ENCODE measurements at places on chromosomes 4 and X.

DNA sequence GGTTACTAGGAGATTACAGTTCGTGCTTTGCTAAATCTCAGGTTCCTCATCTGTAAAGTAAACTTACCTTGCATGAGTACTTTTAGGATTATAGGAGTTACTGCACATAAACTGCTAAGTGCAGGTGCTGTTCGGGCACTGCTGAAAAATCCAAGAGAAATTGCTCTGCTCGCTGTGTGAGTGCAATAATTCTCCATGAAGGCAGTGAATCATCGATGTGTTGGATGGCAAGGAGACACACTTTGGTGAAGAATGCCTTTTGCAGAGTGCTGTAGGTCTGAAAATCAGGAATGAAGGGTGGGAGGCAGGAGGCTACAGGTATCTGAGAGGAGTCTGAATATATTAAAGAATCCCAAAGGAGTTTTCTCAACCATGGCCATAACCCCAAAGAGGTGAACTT is 113.0 kb downstream of the CHIC2 start:
- no peak for DNase-seq

DNA sequence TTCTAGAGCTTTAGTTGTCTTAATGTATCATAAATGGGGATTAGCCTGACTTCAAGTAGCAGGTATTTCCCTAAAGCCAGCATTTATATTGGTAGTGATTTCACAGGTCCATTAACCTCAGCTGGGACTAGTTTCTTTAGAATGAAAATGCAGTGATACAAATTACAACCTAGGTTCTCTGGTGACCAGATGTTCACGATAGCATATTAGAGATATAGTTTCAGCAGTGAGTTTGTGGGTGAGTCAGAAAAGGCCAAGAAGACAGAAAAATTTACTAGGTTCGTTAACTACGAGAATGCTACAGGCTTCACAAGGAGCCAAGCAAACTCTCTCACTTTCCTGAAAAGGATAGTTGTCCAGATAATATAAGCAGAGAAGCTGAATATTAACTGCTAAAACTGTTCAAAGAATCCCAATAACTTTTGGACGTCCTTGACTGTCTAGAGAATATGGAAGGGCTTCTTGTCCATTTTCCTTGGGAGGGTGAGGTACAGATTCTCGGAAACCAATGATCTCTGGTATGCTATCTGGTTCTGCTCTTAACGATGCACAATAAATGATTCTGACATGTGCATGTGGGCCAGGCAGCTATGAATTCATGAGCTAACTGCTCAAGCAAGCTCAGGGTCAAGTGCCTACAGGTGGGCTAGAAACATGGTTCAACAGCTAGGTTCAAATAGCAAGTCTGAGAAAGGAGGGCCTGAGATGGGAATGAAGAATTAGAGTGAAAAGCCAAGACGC is 6.0 kb upstream of the SPCS3 start:
- DNase-seq = no peak

DNA sequence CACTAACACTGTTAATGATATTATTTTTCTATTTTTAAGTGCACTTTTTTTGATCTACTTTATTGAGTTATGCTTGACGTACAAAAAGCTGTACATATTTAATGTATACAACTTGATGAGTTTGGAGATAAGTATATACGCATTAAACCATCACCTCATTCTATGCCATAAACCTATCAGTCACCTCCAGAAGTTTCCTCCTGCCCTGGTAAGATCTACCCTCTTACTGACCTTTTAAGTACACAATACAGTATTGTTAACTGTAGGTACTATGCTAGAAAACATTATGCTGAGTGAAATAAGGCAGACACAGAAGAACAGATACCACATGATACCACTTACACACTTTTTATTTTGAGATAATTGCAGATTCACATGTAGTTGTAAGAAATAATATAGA is 36.9 kb downstream of the INTS6L start:
- DNase-seq = no peak

DNA sequence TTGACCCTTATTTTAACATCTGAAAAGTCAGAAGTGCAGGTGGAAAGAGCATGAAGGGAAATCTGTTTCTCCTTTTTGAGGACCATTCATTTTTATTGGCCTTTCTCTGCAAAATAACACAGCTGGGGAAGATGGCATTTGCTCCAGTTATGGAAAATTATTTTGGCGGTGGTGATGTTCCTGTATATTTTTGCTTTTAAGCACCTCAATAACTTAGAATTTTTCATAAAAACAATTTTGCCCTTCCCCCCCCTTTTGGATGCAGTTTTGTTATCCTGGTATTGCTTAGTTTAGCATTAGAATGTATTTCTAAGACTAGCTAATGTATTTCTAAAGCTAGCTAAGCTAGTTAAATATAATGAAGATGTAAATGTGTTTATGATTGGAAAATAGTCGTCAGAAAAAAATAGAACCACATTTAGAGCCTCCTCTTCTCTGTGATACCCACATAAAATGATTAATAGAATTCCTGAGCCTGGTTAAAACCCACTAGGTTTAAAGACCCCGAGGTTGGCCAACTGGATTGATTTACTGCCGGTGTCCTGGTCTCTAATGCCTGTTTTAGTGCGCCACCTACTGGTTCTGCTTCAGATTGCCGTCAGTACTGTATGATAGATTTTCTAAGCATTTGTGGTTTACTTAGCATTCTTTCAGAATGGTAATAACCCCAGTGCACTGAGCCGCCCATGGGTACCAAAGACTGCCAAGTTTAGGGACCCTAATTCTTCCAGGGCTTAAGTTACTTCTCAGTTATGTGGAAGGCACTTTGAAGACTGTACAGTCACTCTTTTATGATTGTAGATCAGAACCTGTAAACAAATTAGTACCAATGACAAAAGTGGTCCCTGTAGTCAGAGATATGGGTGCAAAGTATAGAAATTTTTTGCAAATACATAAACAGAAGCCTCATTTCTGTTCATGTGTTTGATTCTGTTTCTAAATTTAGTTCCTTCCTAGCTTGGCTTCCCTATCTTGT is 11.4 kb downstream of the KLF3 start:
- DNase-seq = peak; percentile 86

DNA sequence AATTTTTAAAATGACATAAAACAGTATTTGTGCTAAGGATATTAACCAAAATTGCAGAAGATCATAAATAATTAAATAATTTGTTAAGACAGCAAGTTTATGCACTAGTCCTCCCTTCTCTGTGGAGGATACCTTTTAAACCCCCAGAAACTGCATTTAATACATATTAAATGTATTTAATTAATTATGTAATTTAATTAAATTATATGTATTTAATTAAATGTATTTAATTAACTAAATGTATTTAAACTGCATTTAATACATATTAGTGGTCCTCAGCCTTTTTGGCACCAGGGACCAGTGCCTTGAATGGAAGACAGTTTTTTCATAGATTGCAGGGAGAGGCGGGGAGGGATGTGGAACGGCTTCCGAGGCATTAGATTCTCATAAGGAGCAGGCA is 404.6 kb downstream of the ARHGAP24 start:
- no peak for DNase-seq

GRCh38 chr4:102779204-102779603 is 18.4 kb upstream of the MANBA start:
- DNase-seq = no peak

DNA sequence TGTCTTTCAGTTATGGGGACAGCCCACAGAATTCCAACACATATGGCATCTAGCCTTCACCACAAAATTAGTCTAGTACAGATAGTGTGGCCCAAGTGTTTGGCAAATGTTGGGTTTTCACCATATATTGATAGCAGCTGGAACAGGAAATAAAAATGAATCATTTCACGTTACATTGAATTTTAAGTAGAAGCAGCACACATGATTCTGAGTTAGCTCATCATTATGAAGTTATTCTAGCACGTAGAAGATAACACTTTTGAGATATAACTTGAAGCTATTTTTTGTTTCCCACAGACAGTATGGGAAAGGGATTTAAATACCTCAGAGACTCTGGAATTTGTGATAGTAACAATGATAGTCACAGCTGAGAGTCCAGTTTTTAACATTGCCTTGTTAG is 118.7 kb downstream of the FAT4 start:
- DNase-seq = no peak

- DNase-seq = no peak
Measured at GRCh38 chr4:146073517-146073916, 102.0 kb upstream of the LSM6 start.

GRCh38 chr4:186105647-186106321 is 1.3 kb downstream of the FAM149A start:
- peak; percentile 34 for DNase-seq

DNA sequence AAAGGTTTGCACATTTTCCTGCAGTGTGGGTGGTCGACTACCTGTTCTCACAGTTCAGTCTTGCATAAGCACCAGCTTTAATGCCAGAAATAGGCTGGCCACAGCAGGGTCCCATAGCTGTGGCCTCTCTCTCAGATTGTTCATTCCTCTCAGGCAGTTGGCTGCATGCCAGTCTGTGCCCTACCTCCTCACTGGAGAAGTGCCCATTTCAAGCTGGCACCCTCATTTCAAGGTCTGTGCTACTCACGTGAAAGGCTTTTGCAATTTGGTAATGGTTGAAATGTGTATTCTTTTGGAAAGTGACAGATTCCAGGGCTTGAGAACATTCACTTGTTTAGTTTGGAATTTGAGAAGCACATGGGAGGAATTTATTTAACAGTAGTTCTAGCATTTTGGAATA is 28.9 kb upstream of the MTMR1 start:
- peak; percentile 40 for DNase-seq

DNA sequence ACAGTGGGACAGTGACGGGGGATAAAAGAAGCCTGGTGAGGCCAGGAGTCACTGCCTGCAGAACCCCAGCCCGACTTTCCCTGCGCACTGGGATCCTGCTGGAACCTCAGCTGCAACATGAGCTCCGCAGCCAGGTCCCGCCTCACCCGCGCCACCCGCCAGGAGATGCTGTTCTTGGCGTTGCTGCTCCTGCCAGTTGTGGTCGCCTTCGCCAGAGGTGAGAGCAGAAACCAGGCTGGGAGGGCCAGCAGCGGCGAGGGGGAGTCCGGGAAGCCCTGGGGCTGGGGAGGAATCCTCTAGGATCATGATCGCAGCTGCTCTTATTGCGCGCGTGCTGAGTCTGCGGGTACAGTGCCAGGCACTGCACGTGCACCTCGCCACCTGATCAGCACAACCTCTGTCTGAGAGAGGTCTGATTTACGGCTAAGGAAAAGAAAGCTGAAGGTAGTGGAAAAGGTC is at the start of gene PF4V1:
PF4V1 (plus strand) TSS at position 51 of the 459 bp plus-strand sequence; CDS start at position 118, 67 bp downstream.
- DNase-seq = no peak

GRCh38 chr4:74932832-74933561 is at the start of gene PARM1:
Gene PARM1 (plus strand): TSS chr4:74933116. CDS start chr4:74933328, 212 bp downstream.
- peak; percentile 65 for DNase-seq

DNA sequence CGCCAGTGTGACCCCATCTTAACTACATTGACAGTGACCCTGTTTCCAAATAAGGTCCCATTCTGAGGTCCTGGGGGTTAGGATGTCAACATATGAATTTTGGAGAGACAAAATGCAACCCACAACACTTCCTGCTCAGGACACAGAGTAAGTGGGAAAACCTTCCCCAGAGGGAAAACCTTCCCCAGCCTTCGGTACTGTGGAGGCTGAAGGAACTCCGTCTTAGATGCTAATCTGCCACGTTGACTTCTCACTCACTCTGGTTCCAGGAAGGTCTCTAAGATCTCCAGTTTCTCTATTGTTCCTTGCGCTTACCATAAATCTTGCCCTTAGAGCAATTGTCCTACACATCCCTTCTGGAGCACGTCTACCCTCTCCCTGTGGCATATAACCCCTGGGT is 29.7 kb upstream of the HMX1 start:
- DNase-seq = no peak

GRCh38 chr4:10346023-10346422 is 111.2 kb downstream of the ZNF518B start:
- no peak for DNase-seq

DNA sequence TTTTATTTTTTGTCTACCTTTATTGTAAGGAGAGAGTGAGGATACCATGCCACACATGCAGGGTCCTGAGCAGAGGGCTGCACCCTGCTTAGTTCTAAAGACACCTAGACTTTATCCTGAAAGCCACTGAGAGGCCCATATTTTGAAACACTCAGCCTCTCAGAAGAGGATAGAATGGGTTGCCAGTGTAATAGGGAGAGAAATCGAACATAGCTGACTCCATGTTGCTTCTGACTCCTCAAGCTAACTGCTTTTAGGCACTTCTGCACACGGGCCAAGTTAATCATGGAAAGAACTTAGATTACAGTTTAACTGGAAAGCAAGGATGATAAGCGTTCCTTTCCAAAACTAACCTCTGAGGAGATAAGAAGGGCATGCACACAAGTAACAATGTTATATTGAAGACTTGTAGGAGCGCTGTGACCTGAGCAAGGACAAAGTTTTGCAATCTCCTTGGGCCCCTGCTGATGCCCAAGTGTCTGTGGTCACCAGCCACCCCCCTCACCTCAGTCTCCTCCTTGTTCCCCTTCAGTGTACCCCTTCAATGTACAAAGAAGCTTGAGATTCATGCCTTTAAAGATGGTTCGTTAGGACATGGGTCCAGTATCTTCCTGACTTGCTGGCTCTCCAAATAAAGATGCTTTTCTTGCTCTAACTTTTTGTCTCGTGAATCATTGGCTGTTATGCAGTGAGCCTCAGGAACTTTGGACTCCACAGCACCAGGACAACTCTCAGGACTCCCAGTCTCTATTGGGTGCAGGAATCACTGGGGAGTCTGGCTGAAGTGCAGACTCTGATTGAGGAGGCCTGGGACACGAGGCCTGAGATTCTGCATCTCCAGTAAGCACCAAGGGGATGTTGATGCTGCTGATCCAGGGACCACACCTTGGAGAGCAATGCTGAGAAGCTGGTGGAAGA is 25.4 kb upstream of the CD99 start:
- DNase-seq = no peak

DNA sequence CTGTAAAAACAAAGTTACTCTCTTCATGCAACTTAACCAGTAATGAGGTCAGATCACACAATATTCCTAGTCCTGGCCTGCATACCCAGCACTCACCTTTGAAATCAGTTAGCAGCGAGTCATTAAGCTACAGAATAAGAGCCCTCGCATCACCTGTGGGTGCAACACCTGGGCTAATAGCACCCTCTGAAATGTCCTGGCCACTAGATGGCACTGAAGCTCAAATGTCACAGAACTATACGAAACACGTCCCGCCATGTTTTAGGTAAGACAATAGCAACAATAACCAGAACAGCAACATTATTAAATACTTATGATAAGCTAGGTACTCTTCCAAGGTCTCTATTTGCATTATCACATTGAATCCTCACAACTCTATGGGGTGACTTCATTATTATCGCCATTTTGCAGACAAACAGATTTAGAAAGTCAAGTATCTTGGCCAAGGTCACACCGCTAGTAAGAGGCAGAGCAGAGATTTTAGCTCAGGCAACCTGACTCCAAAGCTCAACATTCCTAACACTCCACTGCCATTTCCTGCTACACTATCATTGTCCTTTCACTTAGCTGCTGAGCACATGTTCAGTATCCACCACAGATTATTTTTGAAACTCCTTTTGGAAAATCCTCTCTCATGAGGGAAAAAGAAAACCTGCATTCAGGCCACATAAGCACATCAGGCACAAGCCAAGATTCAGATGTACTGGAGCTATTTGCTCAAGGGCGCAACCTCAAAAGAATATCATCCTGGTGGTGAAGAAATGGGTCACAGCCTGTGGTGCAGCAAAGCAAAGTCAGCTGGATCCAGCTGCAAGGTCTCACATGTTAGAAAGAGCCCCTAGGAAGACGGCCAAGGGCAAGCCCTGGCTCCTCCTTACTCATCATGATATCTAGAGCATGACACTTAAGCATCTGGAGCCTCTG is 59.5 kb upstream of the KDR start:
- peak; percentile 48 for DNase-seq

Measured in NCI-H2029 treated with DMSO at 0.1 percent for 48 hours (cell line).